ENCODE measurements at places on chromosomes 7 and 10. TPM values are rescaled to one million over a fixed set of nuclear protein-coding genes. Genes with fewer than 3 reads are reported as not detected.

GRCh38 chr10:123863721-123864482, 27.7 kb downstream of the CPXM2 start:
- no peaks in the 10 kb centered on the region for H3K27me3 ChIP-seq
- H3K4me3 ChIP-seq = no peak overlapping the region
- no peaks in the 10 kb centered on the region for H3K36me3 ChIP-seq
- H3K4me1 ChIP-seq = no peaks in the 10 kb centered on the region
- no peak overlapping the region for H3K27ac ChIP-seq

- no peak overlapping the region for H3K27ac ChIP-seq
- no peak for DNase-seq
- no peak overlapping the region for H3K4me3 ChIP-seq
- peaks cover 8% of the 10 kb centered on the region for H3K36me3 ChIP-seq
- peaks cover 9% of the 10 kb centered on the region for H3K4me1 ChIP-seq
- H3K27me3 ChIP-seq = no peaks in the 10 kb centered on the region
These were observed 98.0 kb upstream of the GATA3 start for GRCh38 chr10:7956508-7956907.

DNA sequence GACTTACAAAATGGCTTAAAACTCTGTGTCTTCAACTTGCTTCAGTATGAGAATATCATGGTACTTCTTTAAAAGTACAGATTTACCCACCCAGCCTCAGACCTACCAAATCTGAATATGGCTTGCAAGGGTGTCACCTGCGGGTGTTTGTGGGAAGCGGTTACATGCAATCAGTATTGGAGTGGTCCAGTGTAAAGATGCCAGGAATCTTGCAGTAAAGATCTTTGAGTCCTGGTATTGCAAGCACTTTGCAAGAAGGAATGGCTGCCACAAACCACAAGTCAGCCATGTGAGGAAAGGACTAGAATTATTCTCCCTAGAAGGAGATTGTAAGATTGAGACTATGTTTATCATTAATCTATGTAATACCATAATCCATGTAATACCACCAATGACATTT, 115.1 kb downstream of the PON1 start:
- no peak for DNase-seq
- H3K4me3 ChIP-seq = no peak overlapping the region
- H3K27me3 ChIP-seq = no peaks in the 10 kb centered on the region
- no peak overlapping the region for H3K27ac ChIP-seq

DNA sequence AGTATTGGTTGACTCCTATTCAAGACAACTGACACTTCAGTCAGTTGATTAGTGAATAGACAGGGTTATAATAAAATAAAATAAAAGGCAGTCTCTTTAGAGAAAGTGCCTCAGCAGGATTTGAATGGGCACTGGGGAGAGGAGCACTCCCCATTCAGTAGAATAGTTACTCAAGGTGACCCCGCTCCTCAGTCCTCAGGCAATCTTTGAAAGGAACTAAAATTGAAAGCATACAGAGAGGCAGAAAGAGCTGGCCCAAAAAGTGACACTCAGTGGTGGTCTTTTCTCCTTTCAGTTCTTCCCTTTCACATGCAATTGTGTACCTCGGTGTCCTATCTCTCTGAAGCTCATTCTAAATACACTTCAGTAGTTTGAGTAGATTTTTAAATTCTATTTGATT, 47.4 kb upstream of the MACC1 start:
- H3K4me3 ChIP-seq = no peak overlapping the region
- no peaks in the 10 kb centered on the region for H3K36me3 ChIP-seq
- no peak for DNase-seq
- no peak overlapping the region for H3K27ac ChIP-seq
- H3K27me3 ChIP-seq = no peaks in the 10 kb centered on the region

DNA sequence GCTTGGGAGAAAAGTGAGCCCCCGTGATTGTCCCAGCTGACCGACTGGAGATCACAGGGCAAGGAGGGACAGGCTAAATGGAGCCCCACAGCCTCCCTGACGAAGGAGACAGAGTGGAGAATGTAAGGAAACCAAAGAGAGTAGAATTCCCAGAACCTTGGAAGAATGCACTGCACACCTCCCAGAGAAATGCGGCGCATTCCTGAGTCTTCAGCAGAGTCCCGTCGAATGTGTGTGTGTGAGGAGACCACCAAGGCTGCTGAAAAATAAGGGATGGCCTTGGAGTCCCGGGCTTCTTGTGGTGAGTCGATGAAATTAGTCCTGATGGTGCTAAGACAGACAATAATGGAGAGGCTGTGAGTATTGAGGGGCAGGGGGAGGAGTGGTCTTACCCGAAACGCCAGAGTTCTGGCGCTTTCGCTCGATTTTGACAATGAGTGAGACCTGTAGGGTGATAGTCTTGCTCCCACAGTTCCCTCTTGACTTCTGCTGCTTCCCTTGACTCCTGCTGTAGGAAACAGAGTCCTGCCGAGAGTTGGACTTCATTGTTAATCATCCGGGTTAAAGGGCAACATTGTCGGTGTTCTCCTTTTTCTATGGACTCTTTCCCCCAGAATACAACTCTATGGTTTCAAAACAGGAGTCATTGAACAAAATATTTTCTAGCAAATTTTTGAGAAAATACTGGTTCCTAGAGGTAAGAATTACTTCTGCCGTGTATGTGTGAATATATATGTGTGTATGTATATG, 103.2 kb downstream of the CNNM2 start:
- no peak overlapping the region for H3K4me3 ChIP-seq
- no peak overlapping the region for H3K27ac ChIP-seq
- DNase-seq = no peak
- H3K27me3 ChIP-seq = no peaks in the 10 kb centered on the region
- no peaks in the 10 kb centered on the region for H3K4me1 ChIP-seq
- H3K36me3 ChIP-seq = no peaks in the 10 kb centered on the region

Gene COL26A1
- not detected for total RNA-seq

Measured in activated CD8-positive, alpha-beta memory T cell treated with anti-CD3 and anti-CD28 coated beads, Interleukin-2, amount 10 ng/mL, durations not matched to agents 7 days and 5 days (primary cell).